ENCODE measurements at places on chromosomes 5 and 9.
A peak's percentile ranks its signal among the peaks of the same experiment; 100 is the strongest.

GRCh38 chr9:14487547-14488185, 173.7 kb upstream of the NFIB start:
- DNase-seq = no peak

DNA sequence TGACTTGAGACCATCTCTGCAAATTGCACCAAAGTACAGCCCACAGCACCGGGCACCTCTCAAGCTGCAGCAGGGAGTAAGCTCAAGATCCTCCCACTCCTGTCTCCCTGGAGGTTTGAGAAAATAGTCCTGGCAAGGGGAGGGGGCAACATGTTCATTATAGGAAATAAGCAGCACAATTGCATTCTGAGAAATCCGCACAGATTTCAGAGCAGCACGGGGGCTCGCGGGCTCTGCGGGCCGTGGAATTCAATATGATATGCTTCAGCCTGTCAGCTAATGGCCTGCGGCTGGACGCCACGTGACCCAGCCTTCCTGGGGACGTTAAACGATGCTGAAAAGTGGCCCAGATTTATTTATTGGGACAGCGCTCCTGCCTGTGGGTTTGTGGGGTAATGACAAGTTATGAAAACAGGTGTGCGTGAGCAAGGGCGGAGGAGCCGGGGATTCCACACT, 156.4 kb downstream of the DAB2IP start:
- DNase-seq = no peak

DNA sequence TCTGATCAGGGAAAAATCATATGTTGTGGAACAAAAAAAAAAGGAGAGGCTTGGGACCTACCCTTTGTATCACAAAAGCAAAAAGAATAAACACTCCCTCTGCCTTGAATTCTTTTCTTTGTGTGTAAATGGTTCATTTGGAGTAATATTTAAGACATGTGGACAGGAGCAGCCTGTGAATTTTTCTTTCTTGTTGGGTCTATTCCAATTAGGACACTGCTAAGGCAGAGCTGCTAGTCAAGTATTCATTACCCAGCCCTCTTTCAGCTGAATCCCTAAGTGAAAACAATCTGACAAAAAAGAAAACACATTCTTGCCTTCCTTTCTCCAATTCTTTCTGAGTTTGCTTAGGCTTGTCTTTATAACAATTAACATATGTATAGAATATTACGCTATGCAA, 330.0 kb downstream of the EBF1 start:
- DNase-seq = no peak

DNA sequence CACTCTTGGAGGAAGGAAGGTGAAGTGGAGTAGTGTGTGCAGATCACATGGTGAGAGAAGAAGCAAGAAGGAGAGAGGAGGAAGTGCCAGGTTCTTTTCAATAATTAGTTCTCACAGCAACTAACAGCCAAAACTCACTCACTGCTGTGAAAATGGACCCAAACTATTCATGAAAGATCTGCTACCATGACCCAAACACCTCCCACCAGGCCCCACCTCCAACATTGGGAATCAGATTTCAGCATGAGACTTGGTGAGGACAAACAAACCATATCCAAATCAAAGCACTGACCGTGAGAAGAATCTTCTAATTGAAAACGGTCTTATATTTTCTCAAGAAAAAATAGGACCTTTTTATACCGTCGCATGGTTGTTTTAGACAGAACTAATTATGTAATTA, 468.7 kb upstream of the TYRP1 start:
- no peak for DNase-seq

GRCh38 chr9:69173497-69173890, 583 bp upstream of the TJP2 start:
- DNase-seq = no peak

- no peak for DNase-seq
Observed at GRCh38 chr9:77988630-77989029, 43.0 kb downstream of the GNAQ start.

DNA sequence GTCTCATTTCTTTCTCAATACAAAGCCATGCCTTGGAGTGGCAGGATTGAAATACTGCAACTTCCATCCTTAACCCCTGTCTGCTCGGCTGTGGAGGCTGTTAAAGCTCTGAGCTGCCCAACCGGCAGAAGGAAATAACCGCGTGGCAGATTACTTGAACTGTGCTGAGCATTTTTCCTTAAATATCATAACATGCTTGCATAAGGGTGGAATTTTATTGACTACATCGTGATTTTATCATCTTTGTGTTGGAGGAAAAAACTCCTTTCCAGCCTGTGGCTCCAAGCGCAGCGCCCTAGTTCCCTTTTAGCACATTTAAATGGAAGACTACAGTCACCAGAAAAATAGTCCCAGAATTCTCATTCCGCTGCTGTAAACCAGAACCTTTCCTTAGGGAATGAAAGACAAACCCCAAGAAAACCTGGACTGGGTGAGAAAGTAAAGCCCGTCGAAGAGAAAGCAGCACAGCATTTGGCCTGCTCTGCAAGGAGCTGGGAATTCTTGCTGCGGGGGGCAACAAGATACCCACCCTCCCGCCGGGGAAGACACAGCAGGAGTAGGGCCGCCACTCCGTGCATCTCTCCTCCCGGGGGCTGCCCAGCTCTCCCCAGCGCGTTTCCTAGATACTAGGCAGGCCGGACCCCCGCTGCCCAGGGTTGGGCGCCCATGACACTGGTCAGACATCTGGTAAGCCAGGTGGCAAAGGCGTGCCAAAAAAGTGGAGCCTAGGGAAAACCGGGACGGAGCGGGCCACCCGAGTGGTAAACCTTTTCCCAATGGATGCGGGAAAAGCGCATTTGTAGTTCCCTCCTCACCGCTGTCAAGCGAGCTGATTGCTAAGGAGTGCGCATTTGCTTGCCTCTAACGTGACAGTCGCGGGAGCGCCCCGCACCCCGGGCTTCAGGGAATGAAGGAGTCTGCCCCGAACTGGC, 1.3 kb downstream of the SHC3 start:
- no peak for DNase-seq

- no peak for DNase-seq
Observed at GRCh38 chr5:150763023-150763769, 4.4 kb upstream of the DCTN4 start.

DNA sequence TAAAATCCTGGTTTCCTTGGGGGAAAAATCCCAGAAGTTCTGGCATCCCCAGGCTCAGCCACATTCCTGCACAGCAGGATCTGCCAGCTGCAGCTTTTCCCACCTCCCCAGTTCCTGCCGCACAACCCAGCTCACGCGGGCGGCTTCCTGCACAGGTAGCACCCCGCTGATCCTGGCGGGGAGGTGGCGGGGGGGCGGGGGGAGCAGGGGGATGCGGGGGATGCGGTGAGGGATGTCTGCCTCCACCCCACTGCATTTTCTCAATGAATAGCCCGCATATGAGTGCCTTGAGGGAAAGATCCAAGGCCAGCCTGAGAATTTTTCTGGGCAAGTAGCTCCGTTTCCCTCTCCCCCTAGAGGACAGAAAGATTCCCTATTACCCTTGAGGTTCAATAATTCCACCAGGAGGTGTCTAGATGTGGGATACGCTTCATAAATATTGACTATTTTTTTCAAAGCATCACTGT, 21.1 kb downstream of the GFPT2 start:
- no peak for DNase-seq

- no peak for DNase-seq
Observed at GRCh38 chr5:54362434-54362833, 52.1 kb upstream of the ARL15 start.

GRCh38 chr5:31798168-31798567, 159.2 kb downstream of the PDZD2 start:
- no peak for DNase-seq

- DNase-seq = no peak
Observed at GRCh38 chr5:156330141-156330870, 3.3 kb downstream of the SGCD start.

- DNase-seq = no peak
Observed at GRCh38 chr5:121987052-121987684, 25.4 kb downstream of the SRFBP1 start.

GRCh38 chr5:57529864-57530263, 47.3 kb upstream of the ACTBL2 start:
- DNase-seq = no peak

GRCh38 chr5:131323378-131323777, 59.5 kb downstream of the CDC42SE2 start:
- no peak for DNase-seq

GRCh38 chr9:113511856-113512761, 48.6 kb downstream of the RGS3 start:
- peak; percentile 76 for DNase-seq

- DNase-seq = no peak
Observed at GRCh38 chr5:645421-645820, 33.3 kb downstream of the CEP72 start.

DNA sequence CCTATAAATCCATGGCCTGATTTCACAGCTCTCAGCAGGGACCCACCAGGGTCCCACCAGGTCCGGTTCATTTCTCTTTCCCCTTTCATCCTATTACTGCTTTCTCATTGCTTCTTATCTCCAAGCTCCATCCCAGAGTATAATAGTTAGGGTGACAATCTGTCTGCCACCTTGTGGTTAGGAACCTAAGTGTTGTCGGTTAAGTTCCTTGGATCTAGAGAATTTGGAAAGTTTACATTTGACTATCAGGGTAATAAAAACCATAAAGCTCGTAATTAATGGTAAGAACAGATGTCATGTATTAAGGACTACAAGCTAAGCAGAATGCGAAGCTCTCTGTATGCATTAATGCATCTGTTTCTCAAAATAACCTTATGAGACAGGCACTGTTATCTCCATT, 259.1 kb downstream of the SH3GL2 start:
- no peak for DNase-seq

GRCh38 chr9:16236311-16236710, 634.2 kb downstream of the BNC2 start:
- no peak for DNase-seq

DNA sequence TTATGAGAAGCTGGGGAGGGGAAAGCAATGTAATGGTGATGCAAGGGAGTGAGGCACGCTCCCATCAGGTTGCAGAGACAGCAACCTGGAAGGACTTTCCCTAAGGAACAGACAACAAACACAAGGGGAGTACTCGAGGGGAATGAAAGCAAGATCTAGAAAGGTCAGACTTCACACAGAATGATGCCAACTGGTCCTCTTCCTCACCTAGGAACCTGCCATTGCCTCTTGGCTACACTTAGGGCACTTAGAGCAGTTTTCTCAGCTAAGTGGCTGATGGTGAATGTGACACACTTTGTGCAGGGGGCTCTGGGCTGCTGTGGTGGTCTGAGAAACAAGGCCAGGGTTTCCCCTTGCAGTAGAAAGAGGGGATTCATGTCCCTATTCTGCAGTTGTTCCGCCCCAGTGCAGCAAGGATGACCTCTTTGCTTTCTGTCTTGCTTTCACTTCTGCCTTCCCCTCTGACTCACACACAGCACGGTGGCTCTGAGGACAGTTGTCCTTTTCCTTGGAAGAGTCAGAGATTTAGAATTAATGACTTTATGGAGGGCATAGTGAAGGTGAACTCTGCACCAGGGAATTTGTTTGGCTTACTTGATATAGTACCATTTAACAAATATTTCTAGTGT, 394.0 kb upstream of the KLF4 start:
- no peak for DNase-seq

GRCh38 chr5:14685757-14686156, 21.2 kb downstream of the OTULIN start:
- DNase-seq = peak; percentile 45

DNA sequence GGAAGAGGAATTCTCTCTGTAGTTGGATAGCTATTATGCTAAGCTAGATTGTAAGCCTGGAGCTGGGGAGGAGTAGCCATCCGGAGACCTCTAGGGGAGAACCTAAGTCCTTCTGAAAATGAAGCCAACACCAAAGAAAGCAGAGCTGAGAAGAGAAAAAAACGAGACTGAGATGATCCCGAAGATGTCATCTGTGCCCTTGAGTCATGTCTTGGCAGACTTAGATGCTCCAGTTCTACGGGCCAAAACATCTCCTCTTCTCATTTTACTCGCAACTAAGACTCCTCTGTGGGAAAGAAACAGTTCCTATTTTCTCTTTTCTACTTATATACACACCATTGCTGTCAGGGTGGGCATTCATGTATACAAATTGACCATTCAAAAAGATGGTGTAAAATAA, 34.3 kb upstream of the ADCY2 start:
- DNase-seq = no peak

GRCh38 chr9:23571414-23572104, 254.5 kb downstream of the ELAVL2 start:
- DNase-seq = no peak

- DNase-seq = no peak
Observed at GRCh38 chr5:56299212-56299611, 66.1 kb upstream of the ANKRD55 start.

DNA sequence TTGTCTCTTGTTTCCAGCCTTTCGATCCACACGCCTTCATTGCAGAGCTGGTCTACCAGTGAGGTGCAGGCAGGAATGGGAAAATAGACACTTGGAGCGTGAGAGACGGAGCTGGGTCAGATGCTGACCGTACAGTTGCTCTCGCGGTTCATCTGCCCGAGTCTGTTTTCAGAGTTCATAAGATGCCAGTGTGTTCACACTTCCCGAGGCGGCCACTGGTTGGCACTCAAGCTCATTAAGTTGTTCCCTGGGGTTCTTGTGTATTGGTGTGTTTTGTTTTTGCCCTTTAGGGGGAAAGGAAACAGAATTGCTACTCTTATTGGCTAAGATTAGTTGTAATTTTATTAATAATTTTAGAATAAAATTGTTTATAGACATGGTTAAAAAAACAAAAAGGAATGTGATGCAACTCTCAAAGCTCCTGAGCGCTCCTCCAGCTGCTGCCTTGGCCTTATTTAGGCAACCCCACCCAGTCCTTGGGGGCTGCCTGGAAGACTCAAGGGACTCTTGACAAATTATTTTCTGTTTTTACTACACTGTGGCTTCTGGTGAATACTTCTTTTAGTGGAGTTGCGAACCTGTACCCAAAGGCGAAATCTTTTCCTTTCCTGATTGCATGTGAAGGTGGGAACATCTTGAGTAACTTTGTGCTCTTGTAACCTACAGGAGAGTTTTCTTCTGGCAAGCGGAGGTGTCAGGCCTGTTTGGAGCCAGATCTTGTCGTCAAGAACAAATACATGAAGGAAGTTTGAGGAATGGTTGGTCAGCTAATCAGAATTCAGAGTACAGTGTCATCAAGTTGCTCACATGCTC, 146.1 kb downstream of the MAST4 start:
- no peak for DNase-seq

GRCh38 chr5:112276991-112277390, 142.1 kb downstream of the EPB41L4A start:
- DNase-seq = no peak

Data from CD4-positive, alpha-beta T cell treated with Interleukin-4 for 1 hour (primary cell).